ENCODE measurements at places on chromosomes 16 and 17.
A peak's percentile ranks its signal among the peaks of the same experiment; 100 is the strongest.

GRCh38 chr17:37505333-37505732 lies 15.6 kb downstream of the DUSP14 start:
- DNase-seq: no peak

DNA sequence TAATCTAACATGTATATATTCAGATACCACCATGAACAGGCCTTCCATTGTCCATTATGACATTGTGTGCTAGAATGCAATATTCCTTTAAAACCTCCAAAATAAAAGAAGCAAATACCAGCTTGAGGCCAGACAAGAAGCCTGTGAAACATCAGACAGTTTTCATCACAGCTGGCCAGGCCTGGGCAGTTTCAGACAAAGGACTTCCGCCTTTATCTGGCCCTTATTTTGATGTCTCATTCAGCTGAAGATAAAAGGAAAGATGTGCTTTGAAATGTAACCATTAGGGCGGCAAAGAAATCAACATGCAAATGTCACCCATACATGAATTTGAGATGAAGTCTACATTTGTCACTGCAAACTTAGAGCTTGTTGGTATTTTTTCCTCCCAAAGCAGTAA lies 737.5 kb downstream of the KCNJ2 start:
- no peak for DNase-seq

- DNase-seq: no peak
Observed at GRCh38 chr16:86579268-86580062, 1.1 kb downstream of the FOXL1 start.

- no peak for DNase-seq
Observed at GRCh38 chr17:44376124-44376523, 12.5 kb upstream of the FAM171A2 start.

DNA sequence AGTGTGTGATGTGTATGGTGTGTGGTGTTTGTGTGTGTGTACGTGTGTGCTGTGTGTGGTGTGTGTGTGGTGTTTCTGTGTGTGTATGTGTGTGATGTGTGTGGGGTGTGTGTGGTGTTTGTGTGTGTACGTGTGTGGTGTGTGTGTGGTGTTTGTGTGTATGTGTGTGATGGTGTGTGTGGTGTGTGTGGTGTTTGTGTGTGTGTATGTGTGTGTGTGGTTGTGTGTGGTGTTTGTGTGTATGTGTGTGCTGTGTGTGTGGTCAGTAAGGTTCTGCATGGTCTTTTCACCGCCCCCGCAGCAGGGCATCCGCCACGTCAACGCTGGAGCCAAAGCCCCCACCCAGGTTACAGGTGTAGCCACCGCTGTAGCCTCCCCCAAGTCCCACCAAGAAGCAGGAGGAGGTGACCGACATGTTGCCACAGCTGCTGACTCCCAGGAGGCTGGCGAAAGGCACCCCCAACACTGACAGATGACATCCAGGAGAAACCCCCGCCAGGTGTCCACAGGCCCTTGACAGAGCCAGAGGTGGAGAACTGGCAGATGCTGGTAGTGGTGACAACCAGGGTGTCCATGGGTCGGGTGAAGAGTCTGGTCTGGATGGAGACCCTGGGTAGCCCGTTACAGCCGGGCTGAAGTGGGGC lies 9.3 kb upstream of the KRT17 start:
- no peak for DNase-seq

DNA sequence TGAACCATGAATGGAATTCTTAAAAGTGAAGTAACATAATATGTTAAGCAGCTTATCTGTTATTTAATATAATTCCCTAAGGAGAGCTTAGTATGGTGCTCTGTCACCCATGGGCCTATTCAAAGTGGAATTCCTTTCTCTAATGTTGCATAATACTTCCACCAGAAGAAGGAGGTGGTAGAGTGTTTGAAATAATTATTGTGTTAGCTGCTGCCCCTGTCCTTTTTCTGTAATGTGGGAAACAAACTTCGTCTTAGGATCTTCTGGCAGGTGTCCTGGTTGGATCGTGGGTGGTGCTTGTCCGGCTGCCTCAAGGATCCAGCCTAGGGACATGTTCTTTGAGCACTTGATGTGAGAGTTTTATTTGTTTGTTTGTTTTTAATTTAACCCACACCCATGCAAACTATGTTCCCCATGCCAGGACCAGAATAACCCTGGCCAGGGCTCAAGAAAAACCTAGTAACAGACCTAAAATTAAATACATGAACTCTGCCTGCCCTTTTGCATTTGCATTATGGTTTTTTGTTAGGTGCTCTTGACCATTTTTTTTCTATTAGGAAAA lies 46.1 kb downstream of the ZNRF1 start:
- DNase-seq: peak; percentile 8

DNA sequence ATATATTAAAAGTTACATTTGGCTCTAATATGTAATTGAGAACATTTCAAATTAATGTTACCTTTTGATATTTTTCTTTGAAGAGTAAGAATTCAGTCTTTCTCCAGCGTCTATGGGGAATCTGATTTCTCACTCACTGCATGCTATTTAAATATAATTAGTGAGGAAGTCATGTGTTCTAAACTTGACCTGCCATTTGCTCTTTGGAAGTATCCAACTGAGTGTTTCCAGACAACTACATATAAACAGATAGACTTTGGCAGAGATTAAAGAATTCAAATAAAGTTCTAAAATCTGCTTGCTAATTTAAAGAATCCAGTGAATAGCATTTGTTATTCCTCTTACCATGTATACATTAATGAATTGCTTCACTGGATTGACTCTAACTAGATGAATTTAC lies 23.5 kb downstream of the OMG start:
- no peak for DNase-seq

- no peak for DNase-seq
Observed at GRCh38 chr16:49194537-49195236, 87.0 kb downstream of the CBLN1 start.

- no peak for DNase-seq
Observed at GRCh38 chr16:4682616-4683254, 10.6 kb upstream of the NUDT16L1 start.

DNA sequence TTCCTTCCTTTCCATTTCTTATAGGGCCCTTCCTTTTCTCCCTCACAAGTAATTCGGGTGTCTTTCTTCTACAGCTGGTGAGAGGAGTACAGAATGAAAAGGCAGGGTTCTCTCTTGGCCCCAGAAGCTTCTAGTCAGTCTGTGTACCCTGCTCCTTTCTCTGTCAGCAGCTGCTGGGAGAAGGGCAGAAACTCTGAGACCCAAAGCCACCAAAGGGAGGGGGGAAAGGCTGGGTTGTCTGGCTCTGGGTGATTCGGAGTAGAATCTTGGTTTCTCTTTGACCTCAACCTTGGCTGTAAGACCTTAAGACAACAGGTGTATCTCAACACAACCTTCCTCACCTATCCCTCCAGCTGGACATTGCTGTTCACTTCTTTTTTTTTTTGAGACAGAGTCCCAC lies 3.3 kb upstream of the NR1D1 start:
- no peak for DNase-seq

DNA sequence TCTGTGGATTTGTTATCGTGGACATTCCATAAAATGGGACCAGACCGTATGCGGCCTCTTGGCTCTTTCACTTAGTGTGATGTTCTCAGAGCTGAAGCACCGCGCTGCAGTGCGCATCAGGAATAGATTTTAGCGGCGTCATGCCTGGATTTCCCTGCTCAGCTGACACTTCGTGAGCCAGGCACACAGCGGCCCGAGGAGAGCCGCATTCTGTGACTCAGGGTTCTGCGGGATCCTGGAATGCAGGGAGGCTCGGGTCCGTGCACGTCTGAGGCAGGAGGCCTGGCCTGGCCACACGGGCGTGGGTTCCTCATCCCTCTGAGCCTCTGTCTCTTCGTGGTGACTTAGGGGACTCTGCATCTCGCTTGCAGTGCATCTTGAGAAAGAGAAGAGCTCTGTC lies 13.4 kb downstream of the CBFA2T3 start:
- DNase-seq: no peak

GRCh38 chr16:57590654-57591085 lies 37.8 kb upstream of the ADGRG1 start:
- DNase-seq: no peak

DNA sequence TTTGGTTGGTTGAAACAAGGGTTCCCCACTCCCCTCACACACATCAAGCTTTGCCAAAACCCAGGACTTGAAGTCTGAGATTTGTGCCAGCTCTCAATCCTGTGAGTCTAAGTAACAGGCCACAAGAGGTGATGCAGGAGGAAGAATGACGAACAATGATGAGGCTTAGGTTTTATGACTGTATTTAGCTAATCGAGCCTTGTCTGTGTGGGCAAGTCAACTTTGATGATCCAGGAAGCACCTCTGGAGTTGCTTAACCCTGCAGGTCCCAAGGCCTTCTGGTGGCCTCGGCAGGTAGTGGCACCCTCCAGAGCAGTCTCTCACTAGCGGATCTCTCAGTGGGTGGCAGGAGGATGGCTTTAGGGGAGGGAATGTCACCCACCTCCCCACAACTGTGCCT lies 28.7 kb downstream of the CDK5RAP3 start:
- no peak for DNase-seq

- no peak for DNase-seq
Observed at GRCh38 chr16:78195797-78196196, 96.3 kb downstream of the WWOX start.

DNA sequence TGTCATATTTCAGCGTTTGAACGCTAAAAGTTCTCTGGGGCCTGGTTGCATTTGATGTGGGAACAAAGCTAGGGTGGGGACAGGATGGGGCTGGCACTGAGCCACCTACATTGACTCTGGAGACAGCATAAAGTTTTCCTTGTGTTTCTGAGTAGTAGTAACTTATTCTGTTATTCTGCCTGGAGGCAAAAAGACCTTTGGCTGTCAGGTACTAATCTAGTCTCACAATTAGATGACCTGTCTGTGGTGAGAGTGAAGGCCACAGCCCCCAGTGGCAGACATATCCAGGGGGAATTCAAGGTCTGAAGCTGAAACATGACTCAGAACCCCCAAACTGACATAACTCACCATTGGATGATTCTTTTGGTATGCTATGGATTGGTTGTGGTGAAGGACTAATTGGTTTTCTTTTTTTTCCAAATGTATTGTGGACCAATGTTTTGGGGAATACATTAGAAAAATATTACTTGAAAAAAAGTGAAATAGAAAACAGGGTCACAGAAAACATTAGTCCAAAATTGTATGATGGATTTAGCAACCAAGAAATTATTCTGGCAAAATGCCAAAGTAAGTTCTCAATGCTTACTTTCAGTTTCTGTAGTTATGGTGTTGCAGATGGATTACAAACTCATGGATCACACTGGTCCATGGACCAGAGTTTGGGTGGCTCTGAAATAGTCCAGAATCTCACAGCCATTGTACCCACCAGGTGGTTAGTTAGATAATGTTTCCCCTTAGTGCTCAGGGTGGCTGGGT lies 10.5 kb upstream of the SALL1 start:
- no peak for DNase-seq

All from putamen (tissue), 1 donor.